ENCODE measurements at places on chromosomes 11 and 22.

DNA sequence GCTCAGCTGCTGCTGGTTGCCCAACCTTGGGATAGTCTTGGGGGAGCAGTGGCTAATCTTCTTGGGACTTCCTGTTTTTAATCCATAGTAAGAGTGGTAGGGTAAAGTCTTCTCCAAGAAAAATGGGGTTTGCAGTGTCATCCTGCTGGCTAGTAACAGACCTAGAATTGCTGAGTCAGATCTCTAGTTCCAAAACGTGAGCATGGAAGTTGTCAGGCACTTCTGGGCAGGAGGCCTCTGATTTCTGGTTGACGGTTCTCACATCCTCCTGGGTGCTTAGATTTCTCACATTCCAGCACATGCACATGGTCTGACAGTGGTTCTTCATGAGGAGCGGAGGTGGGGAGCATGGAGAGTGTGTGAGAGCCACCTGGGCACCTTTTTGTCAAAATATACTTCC is 410.0 kb downstream of the OPCML start:
- DNase-seq = no peak

DNA sequence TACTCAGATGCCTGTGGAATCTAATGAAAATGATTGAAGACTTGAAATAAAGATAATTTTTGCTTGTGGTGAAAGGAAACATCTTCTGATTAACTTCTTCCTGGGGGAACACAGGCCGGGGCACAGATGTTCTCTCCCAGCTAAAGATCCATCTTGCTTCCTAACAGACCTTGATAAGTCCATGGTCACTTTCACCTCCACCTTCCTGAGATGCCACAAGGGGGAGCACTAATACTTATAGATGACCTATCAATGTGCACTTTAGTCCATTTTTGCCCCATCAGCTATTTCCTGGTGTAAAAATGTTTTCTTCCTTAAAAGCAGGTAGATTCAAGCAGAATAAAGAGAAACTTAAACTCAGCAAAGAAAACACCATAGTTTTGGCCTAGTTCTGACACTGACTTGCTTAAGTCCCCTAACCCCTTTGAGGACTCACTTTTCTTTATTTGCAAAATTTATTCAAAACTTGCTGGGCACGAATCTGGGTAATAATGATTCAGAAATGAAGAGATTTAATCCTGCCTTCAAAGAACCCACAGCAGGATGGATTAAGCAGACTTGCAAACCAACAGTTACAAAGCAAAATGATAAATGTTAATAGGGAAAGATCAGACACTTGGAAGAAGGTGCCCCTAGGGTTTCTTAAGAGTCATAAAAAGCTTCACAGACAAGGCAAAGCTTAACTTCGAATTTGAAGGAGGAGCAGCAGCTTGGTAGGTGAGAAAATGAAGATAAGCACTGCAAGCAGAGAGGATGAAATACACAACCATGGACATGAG is 158.7 kb downstream of the RAB38 start:
- peak; percentile 73 for DNase-seq

DNA sequence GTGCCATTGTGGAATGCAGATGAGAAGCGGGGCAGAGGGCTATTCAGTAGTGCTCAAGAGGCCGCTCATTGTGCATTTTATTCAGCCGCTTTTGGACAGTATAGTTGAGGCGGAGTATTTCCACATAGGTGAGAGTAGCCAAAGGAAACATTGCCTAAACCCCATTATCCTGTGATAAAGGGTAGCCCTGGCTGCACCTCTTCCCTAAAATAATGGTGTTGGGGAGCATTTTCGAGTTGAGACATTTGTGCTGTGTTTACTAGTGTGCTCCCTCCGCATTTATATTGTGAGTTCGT is 68.8 kb downstream of the SPECC1L start:
- no peak for DNase-seq

- no peak for DNase-seq
Observed at GRCh38 chr11:94241896-94242295, 62.5 kb upstream of the IZUMO1R start.

DNA sequence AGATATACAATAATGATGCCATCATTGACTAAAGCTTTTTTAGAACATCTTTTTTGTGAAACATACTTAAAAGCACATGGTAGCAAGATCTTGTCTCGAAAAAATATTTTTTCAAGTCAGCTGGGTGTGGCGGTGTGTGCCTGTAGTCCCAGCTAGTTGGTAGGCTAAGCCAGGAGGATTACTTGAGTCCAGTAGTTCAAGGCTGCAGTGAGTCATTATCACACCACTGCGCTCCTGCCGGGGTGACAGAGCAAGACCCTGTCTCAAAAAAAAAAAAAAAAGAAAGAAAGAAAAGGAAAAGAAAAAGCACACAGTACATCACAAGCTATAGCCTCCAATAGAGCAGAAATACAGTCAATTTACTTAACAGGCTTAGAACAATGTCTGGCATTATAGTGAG is 37.0 kb downstream of the ENTHD1 start:
- DNase-seq = no peak

DNA sequence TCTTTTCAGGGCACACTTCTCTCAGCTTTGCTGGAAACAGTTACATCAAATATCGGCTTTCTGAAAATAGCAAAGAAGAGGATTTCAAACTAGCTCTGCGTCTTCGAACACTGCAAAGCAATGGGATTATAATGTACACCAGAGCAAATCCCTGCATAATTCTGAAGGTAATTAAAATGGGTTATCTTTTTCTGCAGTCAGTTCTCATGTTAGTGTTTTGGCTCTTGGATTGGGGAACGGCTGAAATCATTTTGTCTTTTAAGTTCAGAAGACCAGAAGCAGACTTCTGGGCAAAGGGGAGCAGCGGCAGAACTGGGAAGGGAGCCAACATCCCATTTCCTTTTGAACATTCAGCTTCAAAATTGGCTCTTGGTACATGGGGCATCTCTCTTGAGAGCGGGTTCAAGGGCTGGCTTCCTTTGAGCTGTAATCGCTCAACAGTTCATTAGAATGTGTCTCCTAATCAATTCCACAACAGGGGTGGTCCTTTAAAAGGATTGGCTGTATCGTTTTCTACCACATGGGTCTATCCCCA is 110.2 kb upstream of the MTNR1B start:
- DNase-seq = no peak

GRCh38 chr11:65575568-65576231 is at the start of gene EHBP1L1:
TSS of gene EHBP1L1 (plus strand) at chr11:65576053. CDS start at chr11:65576303, 250 bp downstream.
- DNase-seq = no peak

GRCh38 chr11:119696378-119697222 is 32.4 kb downstream of the NECTIN1 start:
- no peak for DNase-seq

GRCh38 chr11:2293531-2293971 is 8.2 kb downstream of the C11orf21 start:
- DNase-seq = no peak

- no peak for DNase-seq
Observed at GRCh38 chr11:114159320-114159719, 99.8 kb downstream of the ZBTB16 start.

- DNase-seq = no peak
Observed at GRCh38 chr11:7307836-7308235, 56.1 kb downstream of the SYT9 start.

GRCh38 chr11:59778122-59778521 is 22.9 kb downstream of the STX3 start:
- no peak for DNase-seq

GRCh38 chr11:59769111-59769510 is 13.9 kb downstream of the STX3 start:
- no peak for DNase-seq

GRCh38 chr11:26987272-26987671 is 6.6 kb upstream of the FIBIN start:
- DNase-seq = no peak

GRCh38 chr22:50683086-50683993 is 10.7 kb downstream of the SHANK3 start:
- DNase-seq = no peak

- no peak for DNase-seq
Observed at GRCh38 chr11:46127150-46127638, 5.9 kb upstream of the PHF21A start.

- DNase-seq = peak; percentile 70
Observed at GRCh38 chr22:38313384-38313955, 3.8 kb downstream of the CSNK1E start.

GRCh38 chr11:122883646-122883979 is 1.1 kb downstream of the JHY start:
- DNase-seq = peak; percentile 67

DNA sequence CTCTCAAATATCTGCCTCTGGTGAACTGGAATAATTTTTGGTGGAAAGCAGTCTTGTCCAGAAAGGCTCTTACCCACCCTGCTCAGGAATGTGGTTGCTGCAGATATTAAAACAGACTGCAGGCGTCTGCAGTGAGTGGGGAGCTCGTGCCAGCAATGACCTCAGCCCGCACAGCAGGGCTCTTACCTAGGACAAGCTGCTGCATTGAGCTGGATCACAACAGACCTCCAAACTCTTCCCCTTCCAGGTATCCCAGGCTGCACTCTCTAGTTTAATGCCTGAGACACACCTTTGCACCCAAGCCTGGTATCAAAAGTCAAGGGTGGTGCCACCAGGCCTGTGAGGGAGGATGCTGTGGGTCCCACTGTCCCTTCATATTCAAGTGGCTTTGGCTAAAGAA is 69.7 kb upstream of the CDON start:
- DNase-seq = no peak

DNA sequence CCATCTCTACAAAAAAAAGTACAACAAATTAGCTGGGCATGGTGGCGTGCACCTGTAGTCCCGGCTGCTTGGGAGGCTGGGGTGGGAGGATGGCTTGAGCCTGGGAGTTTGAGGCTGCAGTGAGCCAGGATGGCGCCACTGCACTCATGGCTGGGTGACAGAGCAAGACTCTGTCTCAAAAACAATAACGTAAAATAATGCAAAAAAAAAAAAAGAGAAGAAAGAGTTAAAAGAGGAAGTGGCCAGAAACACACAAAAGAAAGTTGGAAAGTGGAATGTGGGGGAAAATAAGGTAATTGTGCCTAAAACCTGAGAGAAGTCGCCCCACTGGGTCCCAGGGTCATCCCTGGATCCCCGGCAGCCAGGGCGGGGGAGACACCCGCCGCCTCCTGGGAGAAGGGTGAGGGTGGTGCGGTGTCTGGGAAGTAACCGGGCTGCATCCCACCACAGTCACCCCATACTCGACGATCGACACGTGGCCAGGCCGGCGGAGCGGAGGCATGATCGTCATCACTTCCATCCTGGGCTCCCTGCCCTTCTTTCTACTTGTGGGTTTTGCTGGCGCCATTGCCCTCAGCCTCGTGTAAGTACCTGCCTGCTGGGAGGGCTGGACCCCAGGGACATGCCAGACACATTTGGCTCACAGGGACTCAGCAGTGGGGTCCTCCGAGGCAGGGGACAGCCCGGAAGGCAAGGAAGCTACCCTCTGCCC is 8.1 kb downstream of the UPK3A start:
- no peak for DNase-seq

GRCh38 chr22:30523646-30524489 is 18.4 kb upstream of the SEC14L4 start:
- no peak for DNase-seq

- no peak for DNase-seq
Observed at GRCh38 chr11:34773211-34773610, 143.0 kb downstream of the APIP start.

DNA sequence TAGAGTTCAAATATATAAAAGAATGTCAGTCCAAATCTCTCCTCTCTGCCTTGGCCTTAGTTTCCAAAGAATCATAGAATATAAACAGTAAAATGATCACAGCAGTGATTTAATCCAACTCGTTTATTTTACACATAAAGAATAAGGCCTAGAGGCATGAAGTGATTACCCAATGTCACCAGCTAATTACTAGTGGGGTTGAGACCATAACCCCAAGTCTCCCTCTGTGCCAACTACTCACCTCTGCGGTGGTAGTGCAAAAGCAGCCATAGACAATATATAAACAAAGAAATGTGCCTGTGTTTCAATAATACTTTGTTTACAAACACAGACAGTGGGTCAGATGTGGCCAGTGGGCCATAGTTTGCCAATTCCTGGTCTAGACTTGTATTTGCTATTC is 96.6 kb upstream of the FAT3 start:
- no peak for DNase-seq

DNA sequence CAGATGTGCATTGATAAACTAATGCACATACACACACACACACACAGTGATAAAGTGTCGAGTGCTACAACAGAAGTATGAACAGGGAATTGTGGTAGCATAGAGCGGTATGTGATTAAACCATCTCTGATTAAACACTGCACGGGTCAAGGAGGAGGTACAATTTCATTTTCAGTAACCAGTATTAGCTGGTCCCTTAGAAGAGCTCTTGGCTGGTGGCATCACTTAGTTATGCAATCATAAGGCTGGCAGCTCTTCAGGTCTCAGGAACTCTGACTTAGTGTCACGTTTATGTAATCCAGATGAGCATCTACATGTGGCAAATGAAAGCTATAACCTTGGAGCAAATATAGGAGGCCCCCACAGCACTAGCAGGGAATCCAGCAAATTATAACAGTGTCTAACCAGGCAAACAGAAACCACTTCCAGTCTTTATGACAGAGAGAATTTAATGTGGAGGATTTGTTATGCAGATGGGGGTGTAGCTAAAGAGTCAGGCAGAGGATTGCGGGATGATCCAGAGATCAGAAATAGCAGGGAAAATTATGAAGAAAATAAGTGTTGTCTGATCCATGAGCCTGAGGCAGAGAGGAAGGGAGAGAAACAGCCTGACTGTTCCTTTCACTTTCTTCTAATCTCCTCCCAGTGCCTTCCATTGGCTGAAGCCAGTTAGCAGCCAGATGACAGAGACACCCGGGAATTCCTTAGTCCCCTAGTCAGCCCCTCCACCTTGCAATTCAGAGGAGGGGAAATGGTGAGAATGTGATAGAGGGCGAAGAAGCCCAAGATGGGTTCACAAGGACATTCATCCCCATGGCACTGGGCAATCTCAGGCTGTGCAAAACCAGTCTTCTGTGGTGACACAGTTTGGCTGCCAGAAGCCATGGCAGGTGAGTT is 533.1 kb upstream of the TENM4 start:
- DNase-seq = no peak

DNA sequence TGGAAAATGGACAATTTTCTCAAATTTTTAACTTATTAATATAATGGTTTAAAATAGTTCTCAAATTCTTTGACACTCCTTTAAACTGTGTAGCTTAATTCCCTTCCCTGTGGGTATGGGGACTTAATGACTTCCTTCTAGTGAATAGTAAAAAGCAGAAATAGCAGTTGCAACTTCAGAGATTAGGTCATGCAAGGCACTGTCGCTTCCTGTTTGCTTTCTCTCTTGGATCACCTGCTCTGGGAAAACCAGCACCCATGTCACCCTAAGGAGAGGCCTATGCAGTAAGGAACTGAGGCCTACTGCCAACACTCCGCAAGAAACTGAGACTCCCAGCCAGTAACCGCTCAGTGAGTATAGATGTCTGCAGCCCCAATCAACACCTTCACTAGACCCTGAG is 5.5 kb upstream of the PANX3 start:
- DNase-seq = no peak

- DNase-seq = no peak
Observed at GRCh38 chr11:92152245-92152644, 72.4 kb upstream of the FAT3 start.

DNA sequence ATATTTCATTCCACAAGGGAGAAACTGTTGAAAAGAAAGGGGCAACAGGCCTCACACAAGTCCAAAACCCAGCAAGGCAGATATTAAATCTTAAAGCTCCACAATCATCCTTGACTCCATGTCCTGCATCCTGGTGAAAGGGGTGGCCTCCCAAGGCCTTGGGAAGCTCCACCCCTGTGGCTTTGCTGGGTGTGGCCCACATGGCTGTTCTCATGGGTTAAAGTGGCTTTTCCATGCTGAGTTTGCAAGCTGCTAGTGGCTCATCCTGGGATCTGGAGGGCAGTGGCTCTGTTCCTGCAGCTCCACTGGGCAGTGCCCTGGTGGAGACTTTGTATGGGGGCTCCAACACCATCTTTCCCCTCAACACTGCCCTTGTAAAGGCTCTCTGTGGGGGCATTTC is 106.4 kb downstream of the CTNND1 start:
- no peak for DNase-seq
